AG08396 (cell line): ENCODE measurements at places on chromosomes 6 and 20.

DNA sequence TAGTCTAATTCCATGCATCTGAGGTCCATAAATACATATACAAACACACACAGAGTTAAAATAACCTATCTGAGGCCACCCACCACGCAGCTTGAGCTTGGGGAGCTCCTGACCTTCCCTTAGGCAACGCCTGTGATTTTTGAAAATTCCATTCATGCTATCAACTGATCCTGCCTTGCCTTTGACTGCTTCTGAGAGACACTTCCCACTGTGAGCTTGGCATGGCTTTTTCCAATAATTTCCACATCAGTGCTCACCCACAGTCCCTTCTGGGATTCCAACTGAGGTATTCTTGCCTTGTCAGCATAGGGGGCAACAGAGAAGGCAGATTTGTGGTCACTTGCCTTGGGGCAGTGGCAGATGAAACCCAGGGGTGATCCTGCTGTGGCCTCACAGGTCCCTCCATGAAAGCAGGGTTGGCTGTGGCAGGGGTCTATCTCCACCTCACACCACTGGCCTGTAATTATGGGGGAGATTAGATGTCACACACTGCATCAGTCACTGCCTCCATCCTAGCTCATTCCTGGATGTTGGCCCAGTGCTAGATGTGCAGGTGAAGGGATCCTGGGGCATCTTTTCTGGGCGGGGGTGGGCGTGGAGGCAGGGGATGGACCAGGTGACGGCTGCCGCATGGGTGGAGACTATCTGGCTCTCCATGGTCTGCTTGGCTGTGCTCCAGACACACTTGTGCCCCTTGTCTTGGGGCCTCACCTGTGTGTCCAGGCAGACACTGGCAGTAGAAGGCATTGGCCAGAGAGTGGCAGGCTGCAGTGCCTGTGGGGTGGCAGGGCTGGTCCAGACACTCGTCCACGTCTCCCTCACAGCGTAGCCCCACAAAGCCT lies 11.2 kb upstream of the GPSM3 start:
- DNase-seq: no peak

DNA sequence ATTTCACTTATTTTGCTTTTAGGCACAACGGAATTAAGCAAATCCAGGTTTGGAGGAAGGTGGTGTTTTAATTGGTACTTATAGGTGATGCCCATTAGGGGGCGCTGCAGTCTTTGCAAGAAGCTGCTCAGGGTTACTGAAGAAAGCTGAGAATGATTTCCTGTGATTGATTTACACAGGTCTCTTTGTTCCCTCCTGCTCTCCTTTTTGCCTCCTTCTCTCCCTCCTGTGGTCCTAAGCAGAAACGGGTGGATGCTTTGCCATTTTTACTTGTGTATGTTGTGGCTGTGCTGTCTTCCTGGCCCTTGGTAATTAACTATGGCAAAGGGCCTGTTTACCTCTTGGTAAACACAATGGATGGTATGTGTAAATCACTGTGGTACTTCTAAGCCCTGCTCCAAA lies 97.8 kb downstream of the ANKS1A start:
- peak; percentile 66 for DNase-seq

- peak; percentile 53 for DNase-seq
Observed at GRCh38 chr6:3882866-3883265, 33.7 kb downstream of the FAM50B start.

DNA sequence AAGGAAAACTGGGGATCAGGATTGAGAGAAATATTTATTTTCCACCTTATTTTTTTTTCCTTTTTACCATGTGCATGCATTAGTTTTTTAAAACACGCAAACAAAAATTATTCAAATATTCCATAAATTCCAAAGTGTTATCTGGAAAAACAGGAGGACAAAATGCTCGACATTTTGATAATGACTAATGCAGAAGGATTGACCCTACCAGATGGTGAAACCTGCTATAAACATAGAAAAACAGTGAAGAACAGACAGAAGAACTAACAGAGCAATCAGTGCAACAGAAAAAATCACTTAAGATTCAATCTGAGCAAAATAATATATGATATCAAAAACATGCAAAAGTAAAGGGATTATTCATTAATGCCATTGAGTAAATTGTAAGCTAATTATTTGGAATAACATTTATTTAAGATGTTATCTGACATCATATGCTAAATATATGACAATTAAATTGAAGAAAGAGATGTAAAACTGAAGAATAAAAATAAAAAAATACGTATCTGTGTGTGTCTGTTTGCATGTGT lies 218.4 kb downstream of the LMBRD1 start:
- DNase-seq: no peak

- no peak for DNase-seq
Observed at GRCh38 chr20:12203981-12204380, 286.3 kb downstream of the BTBD3 start.

- no peak for DNase-seq
Observed at GRCh38 chr6:84003654-84004053, 29.9 kb upstream of the MRAP2 start.

GRCh38 chr6:15317251-15317650 lies 71.4 kb downstream of the JARID2 start:
- no peak for DNase-seq

- DNase-seq: no peak
Observed at GRCh38 chr6:26214803-26215584, 127.8 kb downstream of the HFE start.

- DNase-seq: no peak
Observed at GRCh38 chr6:27970444-27970843, 13.4 kb downstream of the OR2B6 start.

- no peak for DNase-seq
Observed at GRCh38 chr6:24522228-24523176, 27.7 kb downstream of the ALDH5A1 start.

DNA sequence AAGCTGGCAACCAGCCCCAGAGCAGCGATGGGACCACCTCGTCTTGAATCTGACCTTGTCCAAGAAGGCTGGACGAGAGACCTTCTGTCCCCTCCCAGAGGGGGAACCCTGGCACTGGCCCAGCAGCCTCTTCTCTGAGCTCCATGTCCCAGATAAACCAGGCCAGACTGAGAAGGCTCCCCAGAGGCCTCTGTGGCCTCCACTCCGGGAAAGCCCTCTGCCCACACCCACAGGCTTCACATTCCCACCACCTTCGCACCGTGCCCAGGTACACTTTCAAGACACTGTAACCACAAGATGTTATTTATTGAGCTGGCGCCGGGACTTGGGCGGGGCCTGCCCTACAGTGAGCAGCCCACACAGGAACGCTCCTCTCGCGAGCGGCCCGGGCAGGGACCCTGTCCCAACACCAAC lies 33.2 kb downstream of the ADA start:
- no peak for DNase-seq

GRCh38 chr6:119602215-119603178 lies 252.9 kb upstream of the MAN1A1 start:
- peak; percentile 18 for DNase-seq

DNA sequence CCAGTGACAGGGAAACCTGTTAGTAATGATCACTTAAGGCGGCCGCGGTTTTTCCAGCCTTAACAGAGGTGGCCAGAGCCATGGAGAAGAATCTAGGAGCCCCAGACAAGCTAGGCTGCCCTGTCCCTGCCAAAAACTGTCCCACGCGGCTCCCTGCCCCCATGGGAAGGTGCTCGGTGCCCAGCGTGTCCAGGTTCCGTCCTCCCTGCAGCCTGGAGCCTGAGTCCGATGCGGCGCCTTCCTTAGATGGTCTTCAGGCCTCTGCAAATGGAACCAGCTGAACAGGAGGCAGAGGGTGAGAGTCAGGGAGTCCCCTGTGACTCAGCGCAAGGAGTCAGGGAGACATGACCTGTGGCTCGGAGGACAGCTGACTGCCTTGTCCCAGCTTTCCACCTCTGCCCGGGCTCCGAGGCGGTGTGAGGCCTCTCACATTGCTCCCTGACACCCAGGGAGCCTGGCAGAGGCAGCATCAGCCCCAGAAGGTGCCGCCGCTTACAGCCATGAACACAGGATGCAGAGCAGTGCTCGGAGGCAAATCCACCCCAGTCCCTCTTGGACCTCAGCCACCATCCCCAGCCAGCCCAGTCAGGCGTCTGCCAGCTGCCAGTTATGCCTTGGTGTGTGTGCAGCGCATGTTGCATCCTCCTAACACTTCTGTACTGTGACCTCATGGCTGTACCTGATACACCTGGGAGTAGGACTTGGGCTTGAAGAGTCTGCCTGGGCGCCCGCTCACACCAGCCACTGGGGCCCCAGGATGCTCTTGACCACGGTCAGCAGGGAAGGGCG lies 377.7 kb downstream of the CDH4 start:
- DNase-seq: peak; percentile 35

DNA sequence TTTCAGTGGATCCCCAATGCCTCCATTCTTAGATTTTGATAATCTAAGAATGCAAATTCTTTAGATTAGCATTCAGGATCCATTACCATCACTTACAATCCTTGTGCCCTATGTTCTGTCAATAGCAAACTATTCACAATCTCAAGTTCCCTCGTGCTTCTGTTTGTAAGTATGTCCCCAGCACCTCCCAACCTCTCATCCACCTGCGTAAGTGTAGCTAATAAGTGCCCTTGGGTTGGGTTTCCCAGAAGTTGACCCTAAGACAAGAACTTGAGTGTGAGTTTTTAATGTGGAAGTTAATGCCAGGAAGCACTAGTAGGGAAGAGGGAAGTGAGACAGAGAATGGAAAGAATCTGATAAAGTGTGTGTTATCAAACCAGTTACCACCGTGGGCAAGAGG lies 72.6 kb upstream of the PAK5 start:
- no peak for DNase-seq

DNA sequence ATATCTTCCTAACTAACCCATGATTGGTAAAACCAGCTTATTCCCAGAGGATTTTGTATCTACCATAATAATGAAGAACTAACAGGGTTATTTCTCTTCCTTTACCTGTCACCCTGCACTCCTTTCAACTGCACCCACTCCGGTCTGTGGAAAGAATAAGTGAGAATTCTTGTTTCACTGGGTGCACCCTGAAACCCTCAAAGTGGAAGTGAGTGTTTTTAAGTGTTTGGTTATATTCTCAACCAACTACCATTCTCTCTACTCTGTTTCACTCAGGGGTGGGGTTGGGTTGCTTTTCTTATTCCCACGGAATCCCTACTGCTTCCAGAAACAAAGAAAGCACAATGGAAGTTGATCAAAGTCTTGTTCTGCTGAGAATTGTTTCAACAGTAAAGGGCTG lies 42.6 kb upstream of the KHDRBS2 start:
- no peak for DNase-seq

DNA sequence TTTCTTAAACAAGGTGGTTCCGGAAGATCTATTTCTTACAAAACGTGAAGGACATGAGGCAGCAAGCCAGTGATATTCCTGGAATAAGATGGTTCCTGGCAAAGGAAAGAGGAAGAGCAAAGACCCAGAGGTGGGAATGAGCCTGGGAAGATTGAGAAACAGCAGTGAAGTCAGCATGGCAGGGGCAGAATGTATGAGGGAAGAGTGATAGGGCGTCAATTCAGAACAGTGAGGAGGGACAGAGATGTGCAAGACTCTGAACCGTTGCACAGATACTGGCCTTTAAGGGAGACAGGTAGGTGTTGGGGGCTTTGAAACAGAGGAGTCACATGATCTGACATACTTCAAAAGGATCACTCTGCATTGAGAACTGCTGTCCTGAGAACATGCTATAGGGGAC lies 338.3 kb downstream of the CBLN4 start:
- no peak for DNase-seq

- DNase-seq: no peak
Observed at GRCh38 chr6:45416700-45417099, 39.0 kb upstream of the SUPT3H start.

GRCh38 chr6:16689788-16690607 lies 71.3 kb downstream of the ATXN1 start:
- no peak for DNase-seq

DNA sequence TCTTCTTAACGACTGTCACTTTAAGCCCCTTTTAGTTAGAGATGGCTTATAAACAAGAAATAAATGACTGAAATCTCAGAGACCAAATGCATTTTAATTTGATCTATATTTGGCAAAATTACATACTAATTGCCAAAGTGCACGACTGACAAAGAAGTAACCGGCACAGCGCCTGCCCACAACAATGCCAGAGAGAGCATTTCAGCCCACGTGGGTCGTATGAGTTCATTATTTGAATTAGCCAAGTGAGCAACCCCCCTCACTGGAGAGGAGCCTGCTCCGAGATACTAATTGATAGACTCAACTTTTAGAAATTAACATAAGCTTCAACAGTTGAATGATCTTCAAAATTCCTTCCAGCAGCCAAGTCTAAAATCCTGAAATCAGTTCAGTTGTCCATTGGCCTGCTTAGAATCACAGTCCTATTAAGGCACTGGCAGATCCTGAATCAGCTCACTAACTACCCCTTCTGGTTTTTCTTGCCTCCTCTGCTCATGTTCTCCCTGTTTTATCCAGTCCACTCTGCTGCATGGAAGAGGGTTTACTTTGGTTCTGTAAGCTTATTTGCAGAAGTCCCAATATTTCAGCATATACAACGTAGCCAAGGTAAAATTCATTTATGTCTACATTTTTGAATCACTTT lies 519.1 kb upstream of the AGPAT4 start:
- no peak for DNase-seq

DNA sequence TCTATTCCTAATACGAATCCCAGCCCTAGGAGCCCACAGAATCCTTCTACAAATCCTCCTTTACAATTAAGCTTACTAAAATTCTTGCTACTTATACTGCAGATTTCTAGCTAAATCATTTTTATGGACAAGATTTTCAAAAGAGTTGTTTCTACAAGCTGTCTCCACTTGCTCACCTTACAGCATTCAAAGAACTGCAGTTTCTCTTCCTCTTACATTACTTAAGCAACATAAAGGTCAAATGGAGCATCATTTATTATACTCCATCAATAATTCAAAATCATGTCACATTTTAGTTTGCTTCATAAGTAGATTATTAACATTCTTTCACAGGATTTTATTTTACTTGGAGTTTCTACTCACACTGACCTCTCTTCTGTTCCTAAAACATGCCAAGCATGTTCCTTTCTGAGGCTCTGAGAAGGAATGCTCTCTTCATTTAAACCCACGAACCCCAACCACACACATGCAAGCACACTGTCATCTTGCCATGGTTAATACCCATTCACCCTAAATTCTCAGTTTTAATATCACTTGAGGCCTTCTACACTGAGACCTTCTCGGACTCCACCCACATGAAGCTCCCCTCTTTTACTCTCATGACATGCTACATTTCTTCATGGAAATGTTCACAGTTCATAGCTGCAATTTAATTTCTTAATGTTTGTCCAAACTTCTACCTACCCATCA lies 388.2 kb downstream of the TBC1D32 start:
- no peak for DNase-seq

DNA sequence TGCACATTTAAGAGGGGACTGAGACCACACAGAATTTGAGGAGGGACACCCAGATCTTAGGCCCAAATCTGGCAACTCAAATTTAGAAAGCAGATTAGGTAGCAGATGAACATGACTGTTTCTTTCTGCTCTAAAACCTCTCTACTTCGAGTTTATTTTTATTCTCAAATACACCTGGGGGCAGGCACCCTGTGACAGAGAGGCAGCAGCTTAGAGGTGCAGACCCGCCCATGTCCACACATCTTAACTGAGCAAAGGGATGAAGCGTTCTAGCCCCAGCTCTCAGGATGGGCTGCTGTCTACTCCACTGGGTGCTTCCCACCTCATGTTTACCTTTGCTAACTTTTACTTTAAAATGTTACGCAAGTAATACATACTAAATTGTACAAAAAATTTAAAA lies 125.0 kb downstream of the SLC23A2 start:
- no peak for DNase-seq
